Muscle of back (tissue), 13 donors: ENCODE measurements at places on chromosomes 5 and 9.

- DNase-seq: peak; percentile 66
Measured at GRCh38 chr5:1118738-1119137, 6.9 kb upstream of the SLC12A7 start.

- DNase-seq: peak; percentile 66
Measured at GRCh38 chr5:143494162-143494561, 90.7 kb upstream of the NR3C1 start.

DNA sequence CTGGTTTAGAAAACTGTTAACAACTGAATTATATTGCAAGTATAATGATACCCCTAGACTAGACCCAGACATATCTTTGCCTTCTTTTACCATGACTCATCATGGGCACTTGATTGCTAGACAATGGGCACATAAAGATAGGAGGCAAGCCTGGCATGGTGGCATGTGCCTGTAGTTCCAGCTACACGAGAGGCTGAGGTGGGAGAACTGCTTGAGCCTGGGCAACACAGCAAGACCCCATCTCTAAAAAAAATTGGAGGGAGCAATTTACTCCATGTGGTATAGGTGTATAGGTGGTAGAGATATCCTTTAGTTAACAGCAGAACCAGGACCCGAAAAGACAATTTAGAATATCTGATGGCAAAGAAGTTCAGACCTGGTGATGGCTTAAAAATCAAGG is 51.6 kb downstream of the ELOVL7 start:
- DNase-seq: no peak

GRCh38 chr5:80417973-80418372 is 10.1 kb downstream of the ZFYVE16 start:
- no peak for DNase-seq

DNA sequence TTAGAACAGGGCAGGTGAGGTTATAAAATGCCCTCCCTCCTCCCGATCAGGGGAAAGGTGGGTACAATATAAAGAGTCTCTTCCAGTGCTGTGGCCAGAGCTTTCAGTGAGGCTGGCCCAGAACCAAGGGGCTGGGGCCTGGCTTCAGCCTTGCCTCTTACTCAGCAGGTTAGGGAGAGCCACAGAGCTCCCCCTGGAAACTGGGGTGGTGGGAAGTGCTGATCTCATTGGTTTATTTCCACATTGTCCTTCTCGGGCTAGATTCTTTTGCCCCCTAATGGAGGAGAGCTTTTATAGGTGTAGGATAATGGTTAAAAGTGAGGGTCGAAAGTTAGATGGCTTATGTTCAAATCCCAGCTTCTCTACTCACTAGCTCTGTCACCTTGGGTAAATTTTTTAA is 186.7 kb upstream of the TBC1D2 start:
- DNase-seq: no peak

GRCh38 chr5:56358703-56359681 is 125.9 kb upstream of the ANKRD55 start:
- peak; percentile 77 for DNase-seq

GRCh38 chr9:18061332-18061731 is 412.6 kb upstream of the ADAMTSL1 start:
- DNase-seq: no peak

DNA sequence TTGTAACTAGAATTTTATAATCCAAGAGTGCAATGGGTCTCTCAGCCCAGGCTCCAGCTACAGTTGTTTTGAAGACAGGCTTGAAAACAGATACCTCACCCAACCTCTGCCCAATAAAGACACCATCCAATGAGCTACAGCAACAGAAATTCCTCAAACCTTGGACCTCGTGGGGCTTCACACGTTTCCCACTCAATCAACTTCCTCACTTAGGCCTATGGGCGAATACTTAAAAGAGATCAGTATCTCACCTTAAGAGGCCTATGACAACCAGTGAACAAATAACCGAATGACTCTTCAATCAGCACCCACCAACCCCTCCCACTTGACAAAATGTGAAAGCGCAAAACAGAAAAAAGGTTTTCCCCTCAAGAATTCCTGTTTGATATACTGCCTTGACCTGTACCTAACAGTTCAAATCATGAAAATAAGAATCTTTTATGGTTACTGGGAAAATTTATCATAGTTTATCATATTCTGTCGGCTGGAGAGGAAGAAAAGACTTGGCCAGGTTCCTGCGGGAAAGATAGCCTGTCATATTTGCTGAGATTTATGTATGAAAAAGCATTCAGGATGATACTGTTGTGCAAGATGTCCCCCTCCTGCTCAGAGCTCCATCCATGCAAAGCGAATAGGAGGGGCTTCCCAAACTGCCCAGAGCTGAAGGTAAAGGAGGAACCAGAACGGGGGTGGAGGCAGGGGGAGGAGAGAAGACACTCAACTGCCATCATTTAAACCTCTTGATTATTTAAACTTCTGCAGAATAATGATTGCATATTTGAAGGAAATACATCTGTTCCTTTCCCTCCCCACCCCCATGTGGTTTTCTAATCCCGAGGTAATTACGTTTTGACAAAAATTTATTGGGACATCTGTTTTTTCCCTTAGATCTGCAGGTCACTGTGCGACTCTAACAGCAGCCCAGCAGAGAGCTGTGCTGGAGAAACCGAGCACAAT is 256.3 kb downstream of the NFIB start:
- peak; percentile 73 for DNase-seq

- no peak for DNase-seq
Measured at GRCh38 chr5:138762110-138762509, 8.9 kb downstream of the CTNNA1 start.

- no peak for DNase-seq
Measured at GRCh38 chr5:142222866-142223558, 101.8 kb downstream of the SPRY4 start.

- DNase-seq: no peak
Measured at GRCh38 chr9:72305707-72306106, 59.3 kb downstream of the ZFAND5 start.

GRCh38 chr5:27318701-27319100 is 280.3 kb upstream of the CDH9 start:
- DNase-seq: no peak

- DNase-seq: no peak
Measured at GRCh38 chr5:179558932-179559283, 8.6 kb downstream of the RUFY1 start.

GRCh38 chr5:81893961-81894360 is 77.9 kb upstream of the ATG10 start:
- DNase-seq: no peak

GRCh38 chr9:129070696-129071525 is 10.0 kb upstream of the DOLPP1 start:
- no peak for DNase-seq

- DNase-seq: no peak
Measured at GRCh38 chr5:60445921-60446320, 254.0 kb downstream of the DEPDC1B start.

DNA sequence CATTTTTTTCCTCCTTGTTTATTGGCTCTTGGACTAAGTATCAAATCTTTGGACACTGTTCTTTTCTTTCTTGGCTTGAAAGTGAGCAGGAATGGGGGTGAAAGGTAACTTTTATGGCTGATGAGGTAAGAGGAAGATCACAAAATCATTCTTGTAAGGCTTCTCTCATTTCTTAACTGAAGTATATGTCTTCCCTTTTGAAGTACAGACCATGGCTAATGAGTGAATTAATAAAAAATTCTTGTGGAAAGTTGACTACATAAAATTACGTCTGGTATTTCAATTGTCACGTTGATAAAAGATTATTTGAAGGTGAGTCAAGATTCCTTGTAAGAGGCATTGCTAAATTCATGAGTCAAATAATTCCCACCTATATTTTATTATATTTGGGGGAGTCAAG is 25.1 kb downstream of the VCAN start:
- DNase-seq: no peak

DNA sequence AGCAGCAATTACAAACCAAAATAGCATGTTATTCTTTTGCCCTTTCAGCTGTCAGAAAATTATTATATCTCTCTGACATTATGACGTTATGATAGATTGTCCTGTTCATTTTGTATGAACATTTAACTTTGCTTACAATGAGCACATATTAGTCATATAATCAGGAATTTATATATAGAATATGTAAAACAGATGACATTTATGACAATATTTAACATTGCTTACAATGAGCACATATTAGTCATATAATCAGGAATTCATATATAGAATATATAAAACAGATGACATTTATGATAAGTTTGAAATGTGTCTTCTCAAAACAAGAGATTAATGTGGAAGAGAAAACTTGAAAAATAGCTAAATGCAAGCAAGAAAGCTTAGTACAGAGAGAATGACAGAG is 1180.2 kb downstream of the CDH12 start:
- no peak for DNase-seq

DNA sequence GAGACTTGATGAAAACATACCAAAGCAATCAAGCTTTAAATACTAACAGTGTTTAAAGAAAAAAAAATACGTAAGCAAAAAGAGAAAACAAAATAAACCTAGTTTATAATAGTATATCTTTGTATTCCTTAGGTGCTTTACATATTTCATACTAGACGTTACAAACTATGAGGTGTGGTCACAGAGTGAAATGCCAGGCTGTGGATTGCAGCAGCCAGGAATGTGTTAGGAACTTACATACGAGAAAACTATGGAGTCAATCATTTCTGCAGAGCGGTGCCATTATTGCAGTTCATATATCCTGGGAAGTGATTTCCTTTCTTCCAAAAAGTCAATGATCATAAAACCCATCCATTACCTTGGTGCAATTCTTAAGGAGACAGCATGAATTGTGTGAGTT is 443.6 kb upstream of the GRAMD2B start:
- no peak for DNase-seq

DNA sequence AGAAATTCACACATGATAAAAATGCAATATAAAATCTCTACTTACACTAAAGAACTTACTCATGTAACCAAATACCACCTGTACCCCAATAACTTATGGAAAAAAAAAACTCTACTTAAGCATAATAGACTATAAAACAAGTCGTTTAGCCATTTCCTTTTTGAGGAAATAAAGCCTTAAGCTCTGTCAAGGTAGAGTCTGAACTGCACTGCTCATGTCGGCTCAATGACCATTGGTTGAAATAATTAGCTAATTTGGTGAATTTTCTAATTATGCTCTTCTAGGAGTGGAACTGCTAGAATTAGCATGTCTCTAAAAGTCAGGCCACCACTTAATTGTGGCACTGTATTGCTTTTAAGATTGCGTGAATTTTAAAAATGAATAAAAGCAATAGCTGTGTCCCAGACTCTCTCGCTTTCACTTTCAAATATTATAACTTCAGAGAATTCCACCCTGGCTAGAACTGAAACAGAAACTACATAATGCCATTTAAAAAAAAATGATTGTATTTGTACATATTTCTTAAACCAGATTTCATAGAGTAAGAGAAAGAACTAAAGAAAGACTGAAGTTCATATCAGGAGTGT is 113.0 kb upstream of the PCA3 start:
- DNase-seq: no peak

- no peak for DNase-seq
Measured at GRCh38 chr5:2748179-2748860, 3.2 kb downstream of the IRX2 start.

DNA sequence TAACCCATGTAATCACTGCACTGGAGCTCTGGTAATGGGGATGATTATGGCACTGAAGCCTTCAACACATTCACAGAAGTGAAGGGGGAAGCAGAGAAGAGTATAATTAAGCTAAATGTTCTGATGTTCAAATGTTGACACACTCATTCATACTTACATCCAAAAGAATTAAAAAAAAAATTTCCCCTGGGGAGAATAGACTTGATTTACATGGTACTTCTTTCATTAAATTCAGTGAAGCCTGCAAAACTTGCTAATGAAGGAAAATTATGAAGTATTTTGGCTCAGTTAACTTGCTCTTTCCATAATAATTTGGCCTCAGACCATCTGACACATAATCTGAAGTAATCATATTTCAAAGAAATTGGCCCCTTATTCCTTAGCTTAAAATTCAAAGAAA is 428.8 kb downstream of the SH3GL2 start:
- no peak for DNase-seq

GRCh38 chr9:116504081-116504480 is 183.0 kb upstream of the TRIM32 start:
- DNase-seq: no peak

DNA sequence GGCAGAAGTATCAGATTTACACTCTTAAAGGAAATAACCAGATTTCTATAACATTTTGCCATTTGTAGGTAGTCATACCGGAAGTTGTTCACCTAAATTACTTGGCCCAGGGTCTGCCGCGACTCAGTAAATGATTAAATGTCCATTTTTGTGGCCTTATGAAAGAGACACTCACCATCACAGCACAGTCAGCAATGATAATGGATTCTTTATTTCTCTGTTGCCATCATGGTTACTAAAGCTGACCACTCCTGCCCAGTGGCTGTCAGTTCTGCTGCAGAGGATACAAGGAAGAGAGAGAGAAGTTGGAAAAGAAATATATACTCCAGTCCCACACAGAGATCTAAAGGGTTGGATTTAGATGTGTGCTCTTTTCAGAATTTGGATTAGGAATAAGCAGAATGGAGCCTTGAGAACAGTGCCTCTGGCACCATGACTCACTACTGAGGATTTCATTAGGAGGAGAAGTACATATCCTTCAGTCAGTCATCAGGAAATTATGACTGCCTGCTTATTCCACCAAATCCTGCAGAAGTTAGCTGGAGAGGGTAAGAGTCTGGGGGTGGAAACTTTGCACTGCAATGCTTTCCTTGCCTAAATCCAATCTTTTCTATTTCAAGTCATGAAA is 72.8 kb upstream of the EFNA5 start:
- DNase-seq: no peak

- DNase-seq: peak; percentile 81
Measured at GRCh38 chr5:154771383-154771901, 16.3 kb downstream of the LARP1 start.

DNA sequence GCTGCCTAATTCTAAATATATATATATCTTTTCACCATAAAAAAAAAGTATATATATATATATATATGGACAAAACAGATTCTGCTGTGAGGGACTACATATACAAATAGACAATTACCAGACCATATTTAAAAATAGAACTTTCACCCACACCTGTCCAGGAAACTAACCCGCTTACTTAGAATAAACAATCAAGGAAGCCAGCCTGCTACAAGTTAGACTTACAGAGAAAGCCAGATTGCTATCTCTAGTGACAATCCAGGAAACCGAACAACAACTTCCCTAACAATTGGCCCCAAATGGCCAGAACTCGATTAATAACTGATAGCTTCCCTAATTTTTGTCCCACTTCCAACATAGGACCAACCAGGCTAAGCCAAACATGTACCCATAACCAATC is 5.9 kb downstream of the GLDC start:
- DNase-seq: no peak

DNA sequence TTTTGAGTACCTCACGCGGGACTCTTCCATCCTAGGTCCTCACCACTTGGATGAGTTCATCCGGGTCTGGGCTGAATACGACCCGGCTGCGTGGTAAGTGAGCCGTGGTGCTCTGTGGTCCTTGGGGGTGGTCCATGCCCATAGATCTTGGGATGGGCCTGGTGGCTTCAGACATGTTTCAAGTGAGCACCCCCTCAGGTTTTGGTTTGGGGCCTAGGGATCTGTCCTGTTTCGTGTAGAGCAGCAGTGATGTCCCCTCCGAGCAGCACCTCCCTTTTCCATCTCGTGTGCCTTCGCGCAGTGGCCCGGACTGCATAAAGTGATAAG is 218.9 kb downstream of the CACNA1B start:
- no peak for DNase-seq

GRCh38 chr5:16937503-16938161 is 1.5 kb upstream of the MYO10 start:
- no peak for DNase-seq
